ENCODE measurements at places on chromosomes 2 and 18.

- DNase-seq, result no peak
These were observed 40.1 kb upstream of the PTH2R start for GRCh38 chr2:208366215-208367127.

- DNase-seq, result no peak
These were observed 72.6 kb upstream of the ZNF532 start for GRCh38 chr18:58792086-58792485.

DNA sequence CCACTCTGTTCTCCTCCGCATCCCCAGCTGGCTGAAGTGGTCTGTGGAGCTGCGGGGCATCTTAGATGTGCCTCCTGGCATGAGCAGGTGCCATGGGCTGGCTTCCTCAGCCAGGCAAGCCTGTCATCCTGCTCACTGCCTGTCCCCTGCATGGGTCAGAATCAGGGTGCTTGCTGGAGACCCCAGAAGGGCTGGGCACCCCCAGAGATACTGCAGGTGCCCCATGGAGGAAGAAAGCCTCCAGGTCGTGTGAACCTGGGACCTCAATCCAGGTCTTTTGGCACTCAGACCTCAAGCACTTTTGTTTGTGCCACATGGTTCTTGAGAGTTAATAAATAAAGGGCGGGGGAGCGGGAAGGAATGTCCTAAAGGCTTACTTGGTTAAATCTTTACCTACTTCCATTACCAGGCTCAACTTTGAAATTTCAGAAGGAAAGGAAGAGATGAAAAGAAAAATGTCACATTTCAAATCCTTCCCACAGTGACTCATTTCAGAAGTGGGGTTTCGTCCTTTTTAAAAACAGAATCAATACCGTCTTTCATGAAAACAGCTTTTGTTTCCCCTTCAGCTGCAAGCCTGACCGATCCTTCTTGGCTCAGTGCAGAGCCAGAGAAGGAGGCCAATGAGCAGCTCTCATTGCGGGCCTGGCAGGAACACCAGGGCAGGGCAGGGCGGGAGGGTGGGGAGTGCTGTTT is 69.9 kb downstream of the RHOB start:
- DNase-seq, result no peak

DNA sequence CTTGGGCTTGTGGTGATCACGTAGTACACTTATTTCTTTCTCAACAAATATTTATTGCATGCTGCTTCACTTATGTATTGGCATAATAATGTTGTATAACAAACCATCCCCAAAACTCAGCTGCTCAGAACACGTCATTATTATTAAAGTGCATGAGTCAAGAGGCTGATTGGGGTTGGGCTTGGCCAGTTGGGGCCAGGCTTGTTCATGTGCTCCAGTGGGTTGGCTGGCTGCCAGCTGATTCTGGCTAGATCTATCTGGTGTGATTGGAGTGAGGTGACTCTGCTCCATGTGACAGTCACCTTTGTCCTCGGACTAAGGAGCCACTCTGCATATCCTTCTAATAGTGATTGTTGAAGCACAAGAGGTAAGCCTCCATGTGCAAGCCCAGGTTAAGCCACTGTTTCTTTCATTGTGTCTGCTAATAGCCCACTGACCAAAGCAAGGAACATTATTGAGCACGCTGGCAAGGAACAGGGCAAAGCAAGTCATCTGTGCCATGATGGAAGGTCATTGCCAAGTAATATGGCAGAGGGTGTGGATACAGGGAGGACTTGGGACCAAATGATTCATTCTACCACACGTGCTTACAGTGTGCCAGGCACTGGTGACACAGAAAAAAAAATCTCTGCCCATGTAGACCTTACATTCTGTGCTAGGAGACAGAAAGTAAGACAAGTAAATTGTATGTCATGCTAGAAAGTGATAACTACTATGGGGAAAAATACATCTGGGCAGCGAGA is 63.3 kb upstream of the TMEM182 start:
- no peak for DNase-seq
